ENCODE measurements at places on chromosomes 12 and 14.

GRCh38 chr12:97940629-97941028 is 478.0 kb downstream of the RMST start:
- DNase-seq = no peak

GRCh38 chr12:22855456-22855855 is 230.5 kb downstream of the ETNK1 start:
- no peak for DNase-seq

GRCh38 chr12:84183576-84183975 is 729.0 kb downstream of the SLC6A15 start:
- DNase-seq = no peak

DNA sequence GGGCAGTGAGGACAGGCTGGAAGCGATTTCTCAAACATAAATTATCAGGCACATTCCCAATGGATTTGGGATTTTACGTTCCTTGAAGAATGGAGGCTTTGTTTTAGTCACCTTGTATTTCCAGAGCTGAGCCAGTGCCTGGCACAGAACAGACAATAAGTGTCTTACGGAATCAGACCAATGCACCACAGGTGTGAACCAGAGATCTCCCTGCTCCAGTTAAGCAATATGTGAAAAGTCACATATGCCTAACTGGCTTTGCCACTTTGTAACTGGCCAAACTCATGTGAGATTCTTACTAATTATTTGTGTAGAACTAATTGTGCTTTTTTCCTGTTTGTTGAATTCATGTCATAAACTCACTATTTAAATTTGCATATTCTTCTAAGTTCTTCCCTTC is 130.4 kb downstream of the KCNH5 start:
- DNase-seq = no peak

DNA sequence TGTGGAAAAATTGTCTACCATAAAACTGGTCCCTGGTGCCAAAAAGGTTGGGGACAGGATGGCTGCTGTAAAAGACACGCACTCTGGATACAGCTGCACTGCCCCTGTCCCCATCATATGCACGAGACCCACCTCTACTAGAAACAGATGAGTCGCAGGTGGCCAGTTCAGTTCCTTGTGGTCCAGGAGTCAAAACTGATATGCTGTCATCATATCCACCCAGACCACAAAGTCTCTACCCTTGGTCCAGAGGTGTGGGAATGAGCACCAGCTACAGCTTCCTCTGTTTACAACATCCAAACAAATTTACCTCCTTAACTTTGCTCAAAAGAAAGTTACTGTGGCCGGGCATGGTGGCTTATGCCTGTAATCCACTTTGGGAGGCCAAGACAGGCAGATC is 43.8 kb upstream of the DACT1 start:
- no peak for DNase-seq

GRCh38 chr14:20563971-20564370 is 3.1 kb upstream of the RNASE9 start:
- DNase-seq = no peak

DNA sequence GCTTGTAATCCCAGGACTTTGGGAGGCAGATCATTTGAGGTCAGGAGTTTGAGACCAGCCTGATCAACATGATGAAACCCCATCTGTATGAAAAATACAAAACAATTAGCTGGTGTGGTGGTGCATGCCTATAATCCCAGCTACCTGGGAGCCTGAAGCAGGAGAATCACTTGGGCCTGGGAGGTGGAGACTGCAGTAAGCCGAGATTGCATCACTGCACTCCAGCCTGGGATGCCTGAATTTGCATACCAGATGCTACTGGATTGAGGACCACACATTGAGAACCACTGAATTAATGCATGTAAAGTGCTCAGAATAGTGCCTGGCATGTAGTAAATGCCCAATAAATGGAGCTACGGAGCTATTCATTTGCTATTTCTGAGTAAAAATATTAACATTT is 14.9 kb upstream of the MYH7 start:
- DNase-seq = no peak

DNA sequence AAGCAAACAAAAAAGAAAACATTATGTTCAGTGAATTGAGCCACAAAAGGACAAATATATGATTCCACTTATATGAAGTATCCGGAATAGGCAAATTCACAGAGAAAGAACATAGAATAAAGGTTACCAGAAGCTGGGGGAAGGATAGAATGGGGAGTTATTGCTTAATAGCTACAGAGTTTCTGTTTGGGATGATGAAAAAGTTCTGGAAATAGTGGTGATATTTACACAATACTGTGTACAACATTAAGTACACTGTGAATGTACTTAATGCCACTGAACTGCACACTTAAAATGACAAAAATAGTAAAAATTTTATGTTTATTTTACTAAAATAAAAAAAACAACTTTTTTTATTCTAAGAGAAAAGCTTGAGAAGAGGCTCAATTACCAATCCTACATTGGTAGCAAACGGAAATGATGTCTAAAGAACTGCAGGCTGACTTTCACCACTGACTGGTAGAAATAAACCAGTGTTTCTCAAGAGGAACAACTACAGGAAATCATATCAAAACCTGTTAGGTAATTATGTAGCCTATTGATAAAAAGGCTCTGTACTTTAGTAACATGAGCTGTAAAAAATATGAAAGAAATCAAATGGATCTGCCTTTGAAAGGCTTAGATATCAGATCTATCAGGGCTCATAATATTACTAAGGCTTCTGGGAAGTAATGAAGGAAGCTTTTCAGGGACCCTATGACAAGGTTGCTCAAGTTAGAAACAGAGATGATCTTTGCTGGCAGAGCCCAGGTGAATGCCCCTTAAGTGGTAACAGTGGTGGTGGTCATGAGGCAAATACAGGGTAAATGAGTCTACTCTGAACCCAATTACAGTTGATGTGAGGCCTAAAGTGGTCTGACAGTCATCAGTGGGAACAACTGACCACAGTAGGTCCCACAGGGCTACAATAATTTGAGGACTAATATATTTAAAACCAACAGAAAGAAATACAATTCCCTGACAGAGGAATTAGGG is 41.3 kb downstream of the BAZ1A start:
- DNase-seq = no peak

DNA sequence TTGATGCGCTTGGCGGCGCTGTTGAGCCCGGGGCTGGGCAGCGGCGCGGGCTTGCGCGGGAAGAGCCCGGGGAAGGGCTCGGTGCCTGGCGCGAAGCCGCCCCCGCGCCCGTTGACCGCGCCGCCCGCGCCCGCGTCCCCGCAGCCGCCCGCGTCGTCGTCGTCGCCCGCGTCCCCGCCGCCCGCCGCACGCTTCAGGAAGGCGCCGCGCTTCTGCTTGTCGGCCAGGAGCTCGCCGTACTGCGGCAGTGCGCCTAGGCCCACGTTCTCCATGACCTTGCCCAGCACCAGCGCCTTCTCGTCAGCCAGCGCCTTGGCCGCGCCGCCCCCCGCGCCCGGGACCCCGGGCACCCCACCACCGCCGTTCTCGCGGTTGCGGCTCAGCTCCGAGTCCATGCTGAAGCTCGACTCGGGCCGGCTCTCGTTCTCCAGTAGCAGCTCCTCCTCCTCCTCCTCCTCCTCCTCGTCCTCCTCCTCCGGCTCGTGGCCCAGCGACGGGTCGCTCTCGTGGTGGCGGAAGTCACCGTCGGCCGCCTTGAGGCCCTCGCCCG is 97.2 kb downstream of the BCL11B start:
- DNase-seq = no peak

GRCh38 chr14:72736786-72737559 is 156.9 kb downstream of the DPF3 start:
- DNase-seq = no peak

- DNase-seq = no peak
These were observed 152.0 kb downstream of the BCAT1 start for GRCh38 chr12:24796876-24797275.

- DNase-seq = no peak
These were observed 854.7 kb downstream of the AACS start for GRCh38 chr12:125919856-125920470.

DNA sequence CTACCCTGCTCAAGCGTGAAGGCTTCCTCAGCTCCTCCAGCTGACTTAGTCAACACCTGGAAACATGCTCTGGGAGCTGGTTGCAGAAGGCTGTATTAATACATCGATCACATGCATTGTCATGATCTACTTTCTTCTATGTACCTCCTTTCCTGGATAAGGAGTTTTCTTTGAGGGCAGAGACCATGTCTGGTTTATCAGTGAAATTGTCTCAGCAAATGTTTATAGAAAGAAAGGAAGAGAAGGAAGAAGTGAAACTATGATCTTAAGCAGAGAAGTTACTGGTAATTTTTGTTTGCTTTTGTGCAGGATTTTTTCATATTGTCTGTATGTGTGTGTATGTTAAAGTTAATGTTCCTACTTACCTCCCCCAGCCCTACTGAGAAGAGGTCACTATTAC is 4.5 kb downstream of the DYRK4 start:
- no peak for DNase-seq

DNA sequence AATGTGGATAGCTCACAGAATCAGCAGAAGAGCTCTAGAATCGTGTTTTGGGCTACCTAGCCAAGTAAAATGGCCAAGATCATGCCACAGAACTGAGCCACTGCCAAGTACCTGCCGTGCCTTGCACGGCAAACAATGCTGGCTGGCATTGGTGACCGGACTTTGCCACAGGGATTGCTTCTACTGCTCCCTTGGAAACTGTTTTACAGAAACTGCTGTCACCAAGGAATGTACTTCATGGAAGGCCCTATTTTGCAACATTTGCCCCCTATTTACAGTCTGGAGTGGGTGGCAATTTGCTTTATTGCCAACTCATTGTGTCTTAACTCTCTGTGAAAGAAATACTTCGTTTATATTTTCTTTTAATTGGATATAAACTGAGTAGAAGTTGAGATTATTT is 49.0 kb downstream of the BORCS5 start:
- no peak for DNase-seq

DNA sequence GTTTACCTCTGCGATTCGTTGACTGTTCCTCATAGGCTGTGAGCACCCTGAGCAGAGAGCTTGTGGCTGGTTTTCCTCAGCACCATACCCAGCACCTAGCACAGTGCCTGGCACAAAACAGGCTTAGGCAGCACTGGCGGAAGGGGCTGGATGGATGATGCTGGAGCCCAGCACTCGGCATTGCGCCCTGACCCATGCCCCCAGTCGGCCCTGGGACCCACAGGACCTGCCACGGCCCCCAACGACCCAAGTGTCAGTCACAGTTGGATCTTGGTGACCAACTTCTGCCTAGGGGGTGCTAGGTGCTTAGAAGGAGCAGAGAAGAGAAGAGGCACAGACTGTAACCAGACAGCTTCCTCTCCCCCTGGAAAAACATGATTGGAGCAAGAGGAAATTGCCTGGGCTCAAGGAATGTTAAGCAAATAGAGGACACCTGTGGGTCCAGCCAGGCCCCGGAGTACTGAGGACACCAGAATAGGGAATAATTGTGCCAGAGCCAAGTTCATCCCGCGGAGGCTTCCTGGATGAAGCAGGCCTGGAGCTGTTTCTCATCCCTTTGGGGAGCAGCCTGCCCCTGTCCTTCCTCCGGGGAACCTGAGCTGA is 31.5 kb downstream of the DEGS2 start:
- DNase-seq = no peak

DNA sequence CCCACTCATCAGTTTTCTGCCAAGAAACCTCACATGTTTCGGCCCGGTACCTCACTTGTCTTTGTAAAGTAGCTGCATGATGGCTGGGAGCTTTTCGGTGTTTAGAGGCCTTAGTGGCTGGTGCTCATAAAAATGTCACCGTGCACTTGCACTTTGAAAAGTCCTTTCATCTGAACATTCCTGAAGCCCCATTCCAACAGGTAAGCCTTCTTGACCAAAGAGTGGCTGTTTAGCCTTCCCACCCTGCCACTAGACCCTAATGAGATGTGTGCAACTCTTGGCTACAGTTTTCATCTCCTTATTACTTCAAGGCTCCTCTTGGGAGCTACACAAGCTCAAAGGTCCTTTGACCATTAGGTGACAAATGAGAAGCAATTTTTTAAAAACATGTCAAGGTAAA is 135.2 kb downstream of the HMGA2 start:
- DNase-seq = no peak

- DNase-seq = no peak
These were observed 18.9 kb upstream of the HAL start for GRCh38 chr12:96014943-96015599.

GRCh38 chr14:61368781-61369453 is 47.5 kb downstream of the PRKCH start:
- DNase-seq = no peak
